H54 (cell line): ENCODE measurements at places on chromosomes 3 and 15.

GRCh38 chr15:66765478-66766281, 63.6 kb downstream of the SMAD6 start:
- DNase-seq: no peak

DNA sequence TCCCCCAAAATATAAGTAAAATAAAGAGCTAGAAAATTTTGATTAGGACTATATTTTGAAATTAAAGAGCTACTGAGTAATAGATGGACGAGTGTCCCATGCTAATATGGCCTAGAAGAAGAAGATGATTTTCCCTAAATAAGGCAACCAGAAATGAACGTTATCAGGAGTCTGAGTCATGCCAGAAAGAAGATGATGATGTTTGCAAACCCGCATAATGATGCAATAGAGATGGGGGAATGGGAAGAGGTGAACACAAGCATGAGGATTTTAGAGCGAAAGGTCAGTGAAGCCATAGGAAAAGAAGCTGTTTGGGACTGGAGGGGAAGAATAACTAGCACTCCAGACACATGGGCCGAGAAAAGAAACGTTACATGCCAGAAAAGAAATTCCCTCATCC, 71.7 kb downstream of the FGF12 start:
- DNase-seq: no peak

GRCh38 chr3:23877329-23877980, 39.3 kb downstream of the NKIRAS1 start:
- DNase-seq: peak; percentile 25

DNA sequence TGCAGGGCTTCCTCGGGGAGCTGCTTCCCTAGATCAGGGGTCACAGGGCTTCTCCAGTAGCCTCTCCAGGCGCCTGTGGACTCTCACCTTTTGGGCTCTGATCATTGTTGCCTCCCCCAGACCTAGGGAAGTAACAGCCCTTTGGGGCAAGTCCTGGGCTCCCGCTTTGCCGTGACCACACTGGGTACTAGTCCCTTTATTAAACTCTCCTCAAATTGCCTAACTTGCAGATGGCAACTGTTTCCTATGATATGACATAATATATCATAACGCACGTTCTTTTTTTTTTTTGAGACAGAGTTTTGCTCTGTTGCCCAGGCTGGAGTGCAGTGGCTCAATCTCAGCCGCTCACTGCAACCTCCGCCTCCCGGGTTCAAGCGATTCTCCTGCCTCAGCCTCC, 17.9 kb upstream of the NRROS start:
- no peak for DNase-seq

GRCh38 chr15:78762985-78763795, 48.1 kb downstream of the ADAMTS7 start:
- no peak for DNase-seq

GRCh38 chr3:189718215-189718614, 87.0 kb downstream of the TP63 start:
- DNase-seq: no peak

DNA sequence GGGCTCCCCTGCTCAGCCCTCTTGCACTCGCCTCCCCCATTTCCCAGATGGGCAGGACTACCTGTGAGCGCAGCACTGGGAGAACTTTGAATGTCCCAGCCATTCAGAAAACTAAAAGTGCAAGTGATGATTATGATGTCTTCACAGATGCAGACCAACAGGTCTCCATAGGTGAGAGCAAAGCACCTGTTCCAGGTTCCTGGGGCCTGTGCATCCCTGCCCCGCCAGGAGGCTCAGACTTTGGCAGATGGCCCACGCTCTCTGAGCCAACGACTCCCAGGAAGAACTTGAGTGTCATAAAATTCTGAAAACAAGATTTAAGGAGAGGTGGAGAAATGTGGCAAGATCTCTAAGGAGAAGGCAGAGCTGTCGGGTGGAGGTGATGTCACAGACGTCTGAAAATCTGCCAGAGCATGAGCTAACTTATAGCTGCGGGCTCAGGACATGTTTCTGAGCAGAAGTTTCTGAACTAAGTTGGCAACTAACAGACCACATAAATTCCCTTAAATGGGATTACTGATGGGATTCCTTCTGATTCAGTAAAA, 110.8 kb upstream of the IGF1R start:
- DNase-seq: no peak

- no peak for DNase-seq
These were observed 36.1 kb upstream of the CRTC3 start for GRCh38 chr15:90493647-90494046.

DNA sequence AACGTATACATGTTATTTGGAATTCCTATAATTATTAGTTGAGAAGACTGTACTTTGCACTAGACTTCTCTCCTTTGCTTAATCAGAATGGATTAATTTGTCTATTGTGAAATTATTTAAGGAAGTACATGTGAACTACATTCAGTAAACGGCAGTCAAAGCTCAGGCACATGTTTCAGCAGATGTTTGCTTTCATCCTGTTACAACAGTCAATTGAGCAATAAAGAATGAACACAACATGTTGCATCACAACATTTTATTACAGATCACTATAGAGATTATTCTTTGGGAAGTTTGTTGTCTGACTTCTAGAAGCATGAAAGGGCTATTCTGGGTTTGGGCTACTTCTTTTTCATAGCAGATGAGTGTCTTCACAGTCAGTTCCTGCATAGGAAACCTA, 39.2 kb downstream of the RAB27A start:
- DNase-seq: no peak

- DNase-seq: no peak
These were observed 157.6 kb downstream of the UACA start for GRCh38 chr15:70605606-70606410.

DNA sequence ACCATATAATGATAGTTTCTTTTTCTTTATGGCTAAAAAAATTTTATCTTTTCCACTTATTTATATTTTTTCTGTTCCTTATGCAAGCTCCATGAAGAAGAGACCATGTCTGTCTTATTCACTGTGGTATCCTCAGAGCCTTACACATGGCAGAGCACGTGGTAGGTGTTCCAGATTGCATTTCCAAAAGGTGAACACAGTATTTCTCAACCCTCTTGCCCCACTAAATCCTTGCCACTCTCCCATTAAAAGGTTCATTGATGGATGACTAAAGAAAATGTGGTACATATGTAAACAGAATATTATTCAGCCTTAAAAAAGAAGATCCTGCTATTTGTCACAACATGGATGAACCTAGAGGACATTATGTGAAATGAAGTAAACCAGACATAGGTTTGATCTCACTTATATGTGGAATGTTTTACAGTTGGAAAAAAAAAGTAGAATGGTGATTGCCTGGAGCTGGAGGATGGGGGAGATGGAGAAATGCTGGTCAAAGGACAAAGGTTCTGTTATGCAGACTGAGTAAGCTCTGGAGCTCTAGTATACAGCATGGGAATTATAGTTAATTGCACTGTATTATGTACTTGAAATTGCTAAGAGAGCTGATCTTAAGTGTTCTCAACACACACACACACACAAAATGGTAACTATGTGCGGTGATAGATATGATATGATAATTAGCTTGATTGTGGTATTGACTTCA, 266.7 kb downstream of the CNTN3 start:
- no peak for DNase-seq

GRCh38 chr15:82177291-82178010, 85.1 kb downstream of the EFL1 start:
- DNase-seq: no peak

GRCh38 chr3:153330901-153331300, 168.9 kb downstream of the RAP2B start:
- no peak for DNase-seq

DNA sequence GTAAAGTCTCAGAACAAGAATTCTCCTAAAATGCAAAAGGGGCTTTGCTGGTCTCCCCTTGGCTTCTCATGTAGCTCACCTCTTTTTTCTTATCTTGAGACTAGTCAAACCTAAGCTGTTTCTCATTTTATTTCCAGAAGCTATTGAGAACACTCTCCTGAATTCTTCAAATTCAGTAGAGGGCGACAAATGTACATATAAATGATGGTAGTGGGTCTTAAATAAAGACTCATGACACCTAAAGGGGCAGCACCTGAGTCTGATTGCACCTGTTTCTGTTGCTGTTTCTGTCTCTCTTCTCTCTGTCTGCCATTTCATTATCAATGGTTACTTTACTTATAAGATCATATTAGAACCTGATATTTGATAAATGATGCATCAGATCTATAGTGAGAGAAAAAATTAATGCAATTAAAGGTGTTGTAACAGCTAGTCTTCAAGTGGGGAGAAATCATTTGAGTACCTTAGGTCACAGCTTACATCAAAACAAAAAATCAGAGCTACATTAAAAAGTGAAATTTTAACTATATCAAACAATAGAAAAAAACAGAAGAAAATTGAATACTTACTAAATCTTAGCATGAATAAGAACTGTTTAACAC, 7.0 kb downstream of the ADIPOQ start:
- DNase-seq: no peak

DNA sequence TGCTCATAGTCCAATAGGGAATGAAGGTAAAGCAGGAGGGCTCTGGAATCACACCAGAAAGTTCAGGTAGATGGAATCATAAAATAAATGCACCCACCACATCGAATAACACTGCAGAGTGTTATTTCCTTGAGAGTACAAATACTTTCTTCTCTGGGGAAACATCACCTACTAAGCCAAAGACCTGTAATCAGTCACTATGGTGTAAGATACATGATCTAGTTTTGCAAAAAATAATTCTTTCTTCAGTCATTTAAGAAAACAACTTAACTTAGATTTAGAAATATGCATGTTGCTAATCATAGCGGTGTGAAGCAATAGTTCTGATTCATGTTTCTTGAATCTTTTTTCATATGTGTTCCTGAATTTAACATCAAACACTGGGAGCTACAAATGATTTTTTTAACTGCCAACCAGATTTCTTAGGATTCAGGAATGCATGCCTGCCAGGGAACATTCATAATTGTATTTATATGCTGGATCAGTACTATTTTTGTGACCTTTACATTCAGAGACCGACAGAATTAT, 40.2 kb upstream of the MEIS2 start:
- DNase-seq: no peak

DNA sequence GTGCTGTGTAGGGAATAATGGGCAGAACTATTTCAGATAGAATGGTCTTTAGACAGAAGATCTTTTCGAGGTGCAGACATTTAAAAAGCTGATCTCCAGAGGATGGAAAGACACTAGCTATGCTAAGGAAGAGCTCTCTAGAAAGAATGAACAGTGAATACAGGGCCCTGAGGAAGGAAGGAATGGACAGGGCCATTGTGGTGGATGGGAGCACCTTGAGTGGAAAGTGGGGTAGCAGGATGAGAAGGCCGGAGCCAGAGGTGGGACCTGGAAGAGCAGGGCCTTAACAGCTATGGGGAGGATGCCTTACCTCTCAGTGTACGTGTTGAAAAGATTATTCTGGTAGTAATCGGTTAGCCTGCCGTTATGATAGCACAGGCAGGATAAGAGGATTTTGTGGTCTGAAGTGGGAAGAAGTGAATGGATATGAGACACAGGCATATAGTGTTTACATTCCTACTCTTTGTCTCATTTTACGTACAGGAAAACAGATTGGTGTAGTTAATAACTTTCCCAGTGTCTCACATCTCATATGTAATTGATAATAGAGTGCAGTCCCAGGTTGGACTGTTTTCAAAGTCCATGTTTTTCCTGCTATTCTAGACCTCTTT, 172.4 kb downstream of the KLHL25 start:
- no peak for DNase-seq

- no peak for DNase-seq
These were observed 55.3 kb upstream of the LEKR1 start for GRCh38 chr3:156770699-156771414.

DNA sequence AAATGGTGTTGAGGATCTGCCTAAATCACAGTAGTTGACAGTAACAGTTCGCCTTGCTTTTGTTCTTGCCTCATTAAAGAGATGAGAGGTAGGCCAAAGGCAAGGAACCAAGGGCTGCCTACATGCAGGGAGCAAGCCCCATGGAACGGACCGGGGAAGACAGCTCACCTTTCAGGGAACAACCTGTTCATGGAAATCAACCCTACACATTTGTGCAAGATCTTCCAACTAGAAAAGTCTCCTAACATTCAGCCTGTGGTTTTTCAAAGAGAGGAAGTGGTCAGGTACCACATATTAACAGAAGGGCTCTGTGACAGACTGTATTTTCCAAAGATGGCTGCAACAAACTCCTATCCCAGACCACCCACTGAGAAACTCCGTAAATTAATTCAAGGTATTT, 1031.8 kb upstream of the NR2F2 start:
- no peak for DNase-seq

DNA sequence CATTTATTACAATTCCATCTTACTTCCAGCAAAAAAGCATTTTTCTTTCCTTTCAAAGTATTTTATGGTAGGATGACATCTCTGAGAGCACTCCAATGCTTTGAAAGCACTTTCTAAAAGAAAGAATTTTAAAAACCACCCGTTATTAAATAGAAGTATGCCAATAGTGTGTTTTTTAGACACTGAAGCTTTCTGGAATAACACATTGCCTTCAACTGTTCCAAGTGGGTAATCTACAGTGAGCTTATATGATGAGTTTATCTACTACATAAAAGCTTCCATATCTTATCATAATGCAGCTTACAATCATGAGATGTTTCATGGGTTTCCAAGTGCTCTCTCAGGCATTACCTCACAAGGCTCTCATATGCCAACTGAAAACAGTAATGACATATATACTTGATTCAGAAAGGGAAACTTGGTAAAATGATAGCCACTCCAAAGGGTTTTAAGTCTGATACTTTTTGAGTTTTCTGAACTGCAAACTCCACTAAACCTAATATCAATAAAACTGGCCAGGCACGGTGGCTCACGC, 14.1 kb downstream of the CMTM6 start:
- DNase-seq: no peak

GRCh38 chr3:192449036-192449435, 278.3 kb downstream of the FGF12 start:
- DNase-seq: no peak

DNA sequence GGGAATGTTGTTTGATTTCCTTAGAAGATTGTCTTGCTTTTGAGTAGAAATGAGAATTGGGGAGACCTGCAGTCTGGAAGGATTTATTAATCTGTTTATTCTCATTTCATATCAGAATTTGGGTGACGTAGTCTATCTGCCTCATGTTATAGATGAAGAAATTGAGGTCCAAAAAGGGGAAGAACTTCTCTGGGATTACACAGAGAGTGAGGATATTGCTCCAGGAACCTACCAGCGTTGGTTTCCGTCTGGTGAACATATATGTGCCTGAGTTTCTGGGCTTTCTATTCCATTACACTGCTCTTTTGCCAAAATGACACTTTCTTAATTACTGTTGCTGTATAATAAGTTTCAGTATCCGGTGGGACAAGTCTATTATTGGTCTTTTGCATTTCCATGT, 51.8 kb downstream of the CTDSPL start:
- no peak for DNase-seq
